Liver (tissue), 10 donors: ENCODE measurements at places on chromosomes 5 and 9. TPM values are rescaled to one million over a fixed set of nuclear protein-coding genes. Genes with fewer than 3 reads are reported as not detected.

- no peak for DNase-seq
Observed at GRCh38 chr9:76396597-76396996, 2.4 kb upstream of the RFK start.

DNA sequence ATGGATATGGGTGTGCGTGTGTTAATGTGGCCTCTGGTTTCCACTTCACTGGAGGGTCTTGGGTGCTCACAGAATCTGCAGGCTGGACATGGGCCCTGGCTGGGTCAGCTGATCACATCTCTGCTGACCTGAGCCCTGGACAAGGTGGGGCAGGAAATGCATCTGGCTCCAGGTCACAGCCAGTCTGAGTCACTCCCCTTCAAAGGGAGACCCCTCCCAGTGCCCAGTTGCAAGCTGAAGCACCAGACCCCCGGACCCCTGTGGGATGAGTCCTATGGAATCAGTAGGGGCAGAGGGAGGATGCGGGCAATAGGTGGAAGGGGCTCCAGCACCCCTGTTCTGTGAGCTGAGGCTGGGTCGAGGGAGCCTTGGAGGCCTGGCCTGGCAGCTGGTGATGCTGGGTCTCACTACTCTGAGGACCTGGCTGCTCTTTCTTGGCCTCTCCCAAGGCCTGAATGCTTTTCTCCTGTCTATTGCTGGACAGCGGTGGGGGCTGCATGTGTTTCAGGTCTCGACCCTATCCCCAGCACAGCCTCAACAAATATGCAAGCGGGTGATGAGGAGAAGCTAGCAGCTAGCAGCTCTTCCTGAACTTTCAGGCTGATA is 54.5 kb downstream of the PHF2 start:
- DNase-seq, result peak; percentile 23

DNA sequence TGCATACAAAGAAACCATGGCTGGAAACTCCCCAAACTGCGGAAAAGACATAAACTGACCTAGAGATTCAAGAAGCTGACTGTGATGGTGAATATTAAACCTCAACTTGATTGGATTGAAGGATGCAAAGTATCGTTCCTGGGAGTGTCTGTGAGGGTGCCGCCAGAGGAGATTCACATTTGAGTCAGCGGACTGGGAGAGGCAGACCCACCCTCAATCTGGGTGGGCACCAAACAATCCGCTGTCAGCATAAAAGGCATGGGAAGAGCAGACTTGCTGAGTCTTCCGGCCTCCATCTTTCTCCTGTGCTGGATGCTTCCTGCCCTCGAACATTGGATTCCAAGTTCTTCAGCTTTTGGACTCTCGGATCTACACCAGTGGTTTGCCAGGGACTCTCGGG is 24.8 kb upstream of the WDR5 start:
- no peak for DNase-seq

GRCh38 chr5:164119806-164120447 is 614.5 kb downstream of the MAT2B start:
- no peak for DNase-seq

DNA sequence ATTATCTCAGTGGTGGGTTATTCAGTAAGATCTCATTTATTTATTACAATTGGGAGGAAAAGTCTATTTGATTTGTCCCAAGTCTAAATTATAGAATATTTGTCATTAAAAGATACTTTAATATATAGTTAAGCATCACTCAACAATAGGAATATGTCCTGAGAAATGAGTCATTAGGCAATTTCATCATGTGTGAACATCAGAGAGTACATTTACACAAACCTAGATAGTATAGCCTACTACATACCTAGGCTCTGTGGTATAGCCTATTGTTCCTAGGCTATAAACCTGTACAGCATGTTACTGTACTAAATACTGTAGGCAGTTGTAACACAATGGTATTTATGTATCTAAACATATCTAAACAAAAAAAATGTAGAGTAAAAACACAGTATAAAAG is 135.0 kb upstream of the RASA1 start:
- no peak for DNase-seq

- DNase-seq, result no peak
Observed at GRCh38 chr5:31770998-31771397, 132.1 kb downstream of the PDZD2 start.

DNA sequence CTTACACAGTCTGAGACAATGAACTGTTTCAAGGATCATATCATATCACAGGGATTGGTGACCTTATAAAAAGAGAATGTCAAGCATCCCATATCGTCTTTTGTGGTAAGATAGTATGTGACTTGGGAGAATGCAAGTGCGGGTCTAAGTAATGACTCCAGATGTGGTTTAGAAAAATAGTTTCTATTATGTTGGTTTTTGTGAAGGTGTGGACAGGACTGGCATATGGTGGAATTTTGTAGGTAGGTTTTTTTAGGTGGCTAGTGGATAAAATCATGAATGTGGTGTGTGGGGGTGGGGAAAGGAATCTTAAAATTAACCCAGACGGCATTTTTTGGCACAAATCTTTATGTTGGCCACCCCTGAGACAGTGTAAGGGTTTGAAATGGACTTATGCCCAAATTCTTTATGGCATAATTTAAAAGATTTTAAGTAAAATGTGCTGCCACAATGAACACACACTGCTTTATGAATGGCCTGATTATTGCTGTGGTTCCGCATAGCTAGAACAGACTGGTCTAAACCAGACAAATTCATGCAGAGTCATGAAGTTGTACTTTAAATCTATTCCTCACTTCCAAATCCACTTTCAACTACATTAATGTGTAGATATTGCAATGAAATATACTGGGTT is 204.8 kb upstream of the HAPLN1 start:
- no peak for DNase-seq

GRCh38 chr9:100590481-100590880 is 12.6 kb downstream of the CAVIN4 start:
- no peak for DNase-seq

- no peak for DNase-seq
Observed at GRCh38 chr5:148398698-148399121, 15.0 kb downstream of the FBXO38 start.

- DNase-seq, result no peak
Observed at GRCh38 chr5:56760723-56761122, 54.6 kb upstream of the MAP3K1 start.

DNA sequence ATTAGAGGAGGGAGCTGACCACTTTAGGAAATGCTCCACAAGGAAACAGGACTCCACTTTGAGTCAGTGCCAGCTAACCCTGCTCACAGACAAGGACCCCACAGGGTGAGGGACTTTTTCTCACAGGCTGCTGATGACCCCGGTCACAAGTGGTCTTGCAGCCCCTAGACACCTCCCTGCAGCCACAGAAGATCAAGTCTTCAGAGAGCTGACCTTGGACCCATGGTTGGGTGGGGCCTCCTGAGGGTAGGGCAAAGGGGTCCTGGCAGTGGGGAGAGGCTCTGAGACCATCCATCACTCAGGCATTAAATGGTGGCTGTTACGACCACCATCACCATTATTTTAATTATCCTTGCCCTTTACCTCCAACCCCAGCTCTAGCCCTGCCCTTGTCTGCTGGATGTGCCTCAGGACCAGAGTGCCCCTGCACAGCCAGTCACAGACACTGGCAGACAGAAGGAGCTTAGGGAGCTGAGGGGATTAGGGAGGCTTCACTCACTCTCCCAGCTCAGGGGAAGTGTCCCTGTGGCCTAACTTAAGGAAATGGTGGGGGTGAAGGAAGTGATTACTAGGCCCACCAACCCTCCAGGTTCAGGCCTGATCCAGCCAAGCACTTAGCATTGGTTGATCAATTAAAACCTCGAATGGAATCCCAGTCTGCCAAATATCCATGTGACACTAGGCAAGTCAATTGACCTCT is 1.6 kb downstream of the ACSL6 start:
- DNase-seq, result peak; percentile 32

GRCh38 chr5:115366223-115366622 is 69.8 kb upstream of the CCDC112 start:
- DNase-seq, result no peak

- DNase-seq, result no peak
Observed at GRCh38 chr9:93156475-93157008, 22.5 kb upstream of the NINJ1 start.

GRCh38 chr9:31390403-31391025 is 993.9 kb upstream of the ACO1 start:
- no peak for DNase-seq

- DNase-seq, result no peak
Observed at GRCh38 chr5:112794410-112794809, 56.7 kb downstream of the APC start.

DNA sequence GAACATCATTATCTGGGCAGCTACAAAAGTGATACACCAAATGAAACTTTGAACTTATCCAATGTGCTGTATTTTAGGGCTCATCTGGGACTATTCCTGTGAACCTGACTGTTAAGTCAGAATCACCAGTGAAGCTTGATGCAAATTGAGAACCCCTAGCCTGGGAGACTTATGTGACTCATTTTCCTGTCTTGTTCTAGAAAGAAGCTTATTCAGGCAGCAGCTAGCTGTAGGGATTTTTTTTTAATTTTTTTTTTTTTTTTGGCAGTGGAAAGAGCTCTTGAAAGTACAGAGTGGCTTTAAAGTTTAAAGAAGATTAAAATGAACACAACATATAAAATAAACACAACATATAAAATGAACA is 81.1 kb upstream of the TNFAIP8 start:
- no peak for DNase-seq

DNA sequence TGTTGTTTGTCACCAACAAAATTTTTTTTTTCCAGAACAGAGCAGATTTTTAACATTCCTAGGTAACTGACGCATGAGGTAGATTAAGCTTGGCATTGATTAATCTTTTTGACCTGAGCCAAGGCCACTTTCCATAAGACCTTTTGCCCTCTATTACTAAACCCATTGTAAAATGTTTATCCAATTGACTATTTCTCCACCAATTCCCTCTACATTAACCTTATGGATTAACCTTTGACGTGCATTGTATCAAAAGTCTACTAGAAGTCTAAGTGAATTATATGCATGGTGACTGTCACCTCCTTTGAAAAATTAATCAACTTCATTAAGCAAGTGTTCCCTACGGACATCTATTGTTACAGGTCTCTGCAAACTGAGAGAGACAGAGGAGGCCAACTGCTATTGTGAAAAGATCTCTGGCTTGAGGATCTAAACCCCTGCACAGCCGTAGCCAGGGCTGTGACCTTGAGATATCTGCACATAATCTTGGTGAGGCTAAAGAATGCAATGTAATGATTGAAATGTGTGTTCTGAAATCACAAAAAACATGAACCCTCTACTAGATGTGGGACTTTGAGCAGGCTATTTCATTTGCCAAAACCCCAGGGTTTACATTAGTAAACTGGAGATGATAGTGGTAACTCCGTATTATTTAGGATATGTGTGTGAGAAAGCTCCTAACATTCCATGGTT is 632.2 kb downstream of the TLR4 start:
- no peak for DNase-seq

DNA sequence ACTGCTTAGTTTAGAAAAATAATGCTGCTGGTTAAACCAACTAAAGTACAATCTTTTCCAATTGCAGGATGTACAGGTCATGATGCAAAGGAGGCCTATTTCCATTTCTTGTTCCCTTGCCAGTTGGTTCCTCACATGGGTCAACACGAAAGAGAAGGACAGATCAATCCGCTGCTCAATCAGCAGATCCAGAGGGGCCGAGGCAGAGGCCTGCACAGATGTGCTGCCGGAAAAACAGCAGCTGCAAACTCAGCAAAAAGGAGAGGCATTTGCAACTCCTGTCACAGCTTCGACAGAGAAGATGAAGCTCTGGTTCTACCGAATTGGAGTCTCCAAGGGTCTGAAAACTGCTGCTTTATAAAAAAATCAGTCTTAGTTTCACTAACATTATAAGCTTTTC is 69.8 kb downstream of the NIPSNAP3B start:
- DNase-seq, result no peak

DNA sequence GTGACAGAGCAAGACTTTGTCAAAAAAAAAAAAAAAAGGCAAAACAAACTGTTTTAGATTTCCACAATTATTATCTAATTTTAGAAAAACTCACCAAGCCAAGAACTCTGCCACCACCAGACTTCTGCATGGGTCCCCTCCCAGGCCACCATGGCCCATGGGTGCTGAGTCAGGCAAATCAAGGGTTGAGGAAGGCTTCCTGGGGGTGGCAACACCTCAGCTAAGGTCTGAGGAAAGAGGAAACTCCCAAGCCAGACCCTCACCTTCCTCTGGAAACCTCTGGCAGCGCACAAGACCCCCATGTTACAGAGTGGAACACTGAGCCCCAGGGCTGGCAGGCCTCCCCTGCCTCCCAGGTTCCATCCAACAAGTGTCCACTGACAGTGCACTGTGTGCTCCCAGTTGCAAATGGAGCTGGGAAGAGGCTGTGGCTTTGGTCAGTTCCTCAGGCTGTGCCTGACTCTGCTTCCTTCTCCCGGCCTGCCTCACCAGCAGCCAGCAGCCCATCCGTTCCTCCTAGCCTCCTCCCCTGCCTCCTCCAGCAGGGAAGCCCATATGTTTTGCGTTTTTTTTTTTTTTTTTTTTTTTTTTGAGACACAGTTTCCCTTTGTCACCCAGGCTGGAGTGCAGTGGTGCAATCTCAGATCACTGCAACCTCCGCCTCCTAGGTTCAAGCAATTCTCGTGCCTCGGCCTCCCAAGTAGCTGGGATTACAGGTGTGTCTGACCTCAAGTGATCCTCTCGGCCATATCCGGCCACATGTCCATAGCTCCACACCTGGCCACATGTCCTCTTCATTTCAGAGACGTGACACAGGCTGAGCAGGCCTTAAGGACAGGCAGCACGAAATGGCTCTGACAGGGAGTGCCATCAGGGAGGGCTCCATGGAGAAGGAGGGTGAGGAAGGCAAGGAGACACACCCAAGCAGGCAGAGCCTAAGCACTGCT is 3.5 kb upstream of the SUSD3 start:
- no peak for DNase-seq

GRCh38 chr5:106258591-106259125 is 1412.1 kb downstream of the EFNA5 start:
- DNase-seq, result no peak

DNA sequence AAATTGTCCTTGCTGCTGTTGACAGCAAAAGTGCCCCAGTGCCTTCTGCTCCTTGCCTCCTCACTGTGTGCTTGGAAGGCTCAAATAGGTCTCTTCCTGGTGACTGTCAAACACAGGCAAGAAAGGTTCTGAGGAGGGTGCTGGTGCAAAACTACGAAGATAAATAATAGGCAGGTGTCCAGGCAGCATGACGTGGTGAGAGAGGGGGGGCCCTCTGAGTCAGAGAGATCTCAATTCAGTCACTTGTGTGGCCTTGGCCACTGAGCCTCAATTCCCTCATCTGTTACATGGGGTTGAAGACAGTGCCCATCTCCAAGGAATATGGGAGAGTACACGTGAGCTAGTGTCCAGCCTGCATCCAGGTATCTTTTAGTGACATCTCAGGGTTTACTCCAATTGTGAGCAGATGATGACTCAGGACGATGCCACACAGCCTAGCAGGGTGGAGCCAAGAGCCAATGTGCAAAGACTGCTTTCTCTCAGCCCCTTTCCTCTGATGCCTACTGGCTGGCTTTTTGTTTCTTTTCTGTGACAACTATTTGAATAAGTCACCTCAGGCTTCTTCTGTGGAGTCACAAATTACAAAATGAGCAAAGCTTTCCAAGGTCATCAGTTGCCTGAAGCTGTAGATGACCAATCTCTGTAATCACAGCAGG is 29.7 kb upstream of the SMIM32 start:
- DNase-seq, result no peak

NDST1 gene
- 39.5 TPM for total RNA-seq

FOXI1 gene
- not detected for total RNA-seq

CORO2A gene
- 1.3 TPM for total RNA-seq

ZNF300 gene
- 0.84 TPM for total RNA-seq

NOXA1 gene
- 2.4 TPM for total RNA-seq

PTBP3 gene
- 34.1 TPM for total RNA-seq
